ENCODE measurements at places on chromosomes 16 and 17.

- no peak for DNase-seq
Observed at GRCh38 chr16:31010585-31011325, at the start of gene STX1B. Gene STX1B, minus strand, starts transcription at chr16:31010638. Its CDS starts 242 bp downstream, at chr16:31010396.

DNA sequence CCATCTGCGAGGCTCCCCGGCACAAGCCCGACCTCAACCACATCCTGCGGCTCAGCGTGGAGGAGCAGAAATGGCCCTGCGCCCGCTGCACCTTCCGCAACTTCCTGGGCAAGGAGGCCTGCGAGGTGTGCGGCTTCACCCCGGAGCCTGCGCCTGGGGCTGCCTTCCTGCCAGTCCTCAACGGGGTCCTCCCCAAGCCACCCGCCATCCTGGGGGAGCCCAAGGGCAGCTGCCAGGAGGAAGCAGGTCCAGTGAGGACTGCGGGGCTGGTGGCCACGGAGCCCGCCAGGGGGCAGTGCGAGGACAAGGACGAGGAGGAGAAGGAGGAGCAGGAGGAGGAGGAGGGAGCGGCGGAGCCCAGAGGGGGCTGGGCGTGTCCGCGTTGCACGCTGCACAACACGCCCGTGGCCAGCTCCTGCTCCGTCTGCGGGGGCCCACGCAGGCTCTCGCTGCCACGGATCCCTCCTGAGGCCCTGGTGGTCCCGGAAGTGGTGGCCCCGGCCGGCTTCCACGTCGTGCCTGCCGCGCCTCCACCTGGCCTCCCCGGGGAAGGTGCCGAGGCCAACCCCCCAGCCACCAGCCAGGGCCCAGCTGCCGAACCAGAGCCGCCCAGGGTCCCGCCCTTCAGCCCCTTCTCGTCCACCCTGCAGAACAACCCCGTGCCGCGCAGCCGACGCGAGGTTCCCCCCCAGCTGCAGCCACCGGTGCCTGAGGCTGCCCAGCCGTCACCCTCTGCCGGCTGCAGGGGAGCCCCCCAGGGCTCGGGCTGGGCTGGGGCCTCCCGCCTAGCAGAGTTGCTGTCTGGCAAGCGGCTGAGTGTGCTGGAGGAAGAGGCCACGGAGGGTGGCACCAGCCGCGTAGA is 13.1 kb upstream of the PRR35 start:
- no peak for DNase-seq

DNA sequence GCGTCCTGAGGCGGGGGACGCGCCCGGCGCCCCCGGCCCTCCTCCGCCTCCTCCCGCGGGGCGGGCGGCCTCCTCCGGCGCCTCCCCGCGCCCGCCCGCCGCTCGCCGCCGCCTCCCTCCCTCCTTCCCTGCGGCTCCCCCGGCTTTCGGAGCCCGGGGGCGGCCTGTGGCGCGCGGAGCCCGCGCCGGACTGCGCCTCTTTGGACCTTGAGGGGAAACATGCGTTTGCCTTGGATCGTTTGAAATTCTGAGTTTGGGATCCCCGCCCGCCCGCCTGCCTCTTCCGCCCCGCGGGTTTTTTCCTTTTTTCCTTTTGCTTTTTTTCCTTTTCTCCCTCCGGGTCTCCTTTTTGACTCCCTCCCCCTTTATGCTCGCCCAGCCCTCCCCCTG is 390 bp downstream of the ZNRF1 start:
- peak; percentile 30 for DNase-seq

- DNase-seq: no peak
Observed at GRCh38 chr17:17052462-17053221, 10.4 kb downstream of the MPRIP start.
